Brain microvascular endothelial cell (primary cell): ENCODE measurements at places on chromosomes 3 and 15.

- no peak for DNase-seq
Observed at GRCh38 chr15:101407439-101407838, 82.1 kb downstream of the PCSK6 start.

GRCh38 chr3:87625876-87626275 lies 349.5 kb upstream of the POU1F1 start:
- DNase-seq: peak; percentile 60

GRCh38 chr3:172146349-172146748 lies 107.0 kb downstream of the FNDC3B start:
- DNase-seq: no peak

DNA sequence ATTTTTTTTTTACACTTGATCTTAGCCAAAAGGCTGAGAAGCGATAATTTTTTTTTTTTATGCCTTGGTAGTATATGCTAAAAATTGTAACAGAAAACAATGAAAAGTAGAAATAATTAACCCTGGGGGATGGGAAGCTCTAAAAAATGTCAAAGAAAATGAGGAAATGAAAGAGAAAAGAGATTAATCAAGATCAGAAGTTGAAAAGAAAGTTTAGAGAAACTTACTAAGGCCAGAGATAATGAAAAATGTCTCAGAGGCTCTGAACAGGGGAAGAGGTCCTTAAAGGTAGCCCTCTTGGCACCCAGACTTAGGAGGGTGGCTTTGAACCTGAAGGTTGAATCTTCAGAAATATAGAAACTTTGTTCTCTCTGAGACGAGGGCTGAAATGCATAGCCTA lies 58.6 kb upstream of the ZBED2 start:
- no peak for DNase-seq

DNA sequence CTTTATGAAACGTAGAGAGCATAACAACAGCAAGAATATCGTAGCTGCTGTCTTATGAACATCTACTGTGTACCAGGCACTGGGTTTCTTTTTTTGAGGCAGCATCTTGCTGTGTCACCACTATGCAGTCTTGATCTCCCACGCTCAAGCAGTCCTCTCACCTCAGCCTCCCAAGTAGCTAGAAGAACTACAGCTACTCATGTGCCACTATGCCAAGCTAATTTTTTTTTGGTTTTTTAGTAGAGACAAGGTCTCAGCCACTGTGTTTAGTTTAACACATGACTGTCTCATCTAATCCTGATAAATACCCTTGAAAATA lies 129.9 kb downstream of the VGLL4 start:
- no peak for DNase-seq

DNA sequence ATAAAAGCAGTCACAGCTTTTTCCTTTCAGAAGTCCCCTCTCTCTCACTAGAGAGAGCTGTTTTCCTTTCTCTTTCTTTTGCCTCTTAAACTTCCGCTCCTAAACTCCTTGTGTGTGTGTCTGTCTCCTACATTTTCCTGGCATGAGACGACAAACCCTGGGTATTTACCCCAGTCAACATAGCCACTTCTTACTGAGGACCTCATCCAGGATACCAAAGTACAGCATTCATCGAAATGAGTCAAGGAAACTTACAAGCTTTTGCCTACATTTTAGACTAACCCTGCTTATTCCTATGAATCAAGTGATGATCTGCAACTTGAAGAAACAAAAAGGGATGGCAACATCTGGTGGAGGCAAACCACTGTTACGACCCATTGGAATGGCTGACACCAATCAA lies 16.7 kb downstream of the PATL2 start:
- DNase-seq: no peak

- DNase-seq: no peak
Observed at GRCh38 chr3:12060139-12060845, 56.1 kb downstream of the SYN2 start.

- peak; percentile 44 for DNase-seq
Observed at GRCh38 chr15:90482124-90483011, 47.4 kb upstream of the CRTC3 start.

DNA sequence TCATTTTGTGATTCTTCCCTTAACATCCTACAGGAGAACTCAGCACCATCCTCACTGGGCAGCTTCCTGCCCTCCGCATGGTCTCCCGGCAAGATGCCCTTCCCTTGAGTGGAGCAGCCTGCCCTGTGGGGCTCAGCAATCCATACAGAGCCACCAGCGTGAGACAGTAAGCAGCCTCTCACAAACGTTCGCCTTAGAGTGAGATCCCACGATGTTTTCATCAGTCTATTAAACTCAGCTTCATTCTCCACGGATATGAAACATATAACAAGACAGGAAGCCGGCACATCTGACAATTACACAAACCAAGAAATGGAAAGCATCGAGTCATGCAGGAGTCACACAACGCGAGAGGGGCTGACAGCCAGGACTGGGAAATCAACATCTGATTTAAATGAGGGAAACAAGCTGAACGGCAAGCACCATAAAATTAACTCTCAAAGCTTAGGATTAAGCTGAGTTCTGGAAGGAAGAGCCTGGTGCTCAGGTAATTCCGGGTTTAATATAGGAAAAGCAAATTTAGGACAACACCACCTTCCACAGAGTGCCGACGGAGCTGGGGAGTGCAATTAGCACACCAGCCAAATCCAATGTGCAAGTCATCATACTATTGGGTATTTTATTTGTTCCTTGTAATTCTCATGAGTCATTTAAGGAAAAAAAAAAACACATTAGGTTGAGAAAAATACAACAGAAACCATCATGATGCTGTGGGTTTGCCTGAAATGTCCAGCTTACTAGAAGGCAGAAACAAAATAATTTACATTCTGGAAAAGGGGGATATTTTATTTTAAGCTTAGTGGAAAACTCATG lies 272.0 kb downstream of the OCA2 start:
- DNase-seq: no peak

DNA sequence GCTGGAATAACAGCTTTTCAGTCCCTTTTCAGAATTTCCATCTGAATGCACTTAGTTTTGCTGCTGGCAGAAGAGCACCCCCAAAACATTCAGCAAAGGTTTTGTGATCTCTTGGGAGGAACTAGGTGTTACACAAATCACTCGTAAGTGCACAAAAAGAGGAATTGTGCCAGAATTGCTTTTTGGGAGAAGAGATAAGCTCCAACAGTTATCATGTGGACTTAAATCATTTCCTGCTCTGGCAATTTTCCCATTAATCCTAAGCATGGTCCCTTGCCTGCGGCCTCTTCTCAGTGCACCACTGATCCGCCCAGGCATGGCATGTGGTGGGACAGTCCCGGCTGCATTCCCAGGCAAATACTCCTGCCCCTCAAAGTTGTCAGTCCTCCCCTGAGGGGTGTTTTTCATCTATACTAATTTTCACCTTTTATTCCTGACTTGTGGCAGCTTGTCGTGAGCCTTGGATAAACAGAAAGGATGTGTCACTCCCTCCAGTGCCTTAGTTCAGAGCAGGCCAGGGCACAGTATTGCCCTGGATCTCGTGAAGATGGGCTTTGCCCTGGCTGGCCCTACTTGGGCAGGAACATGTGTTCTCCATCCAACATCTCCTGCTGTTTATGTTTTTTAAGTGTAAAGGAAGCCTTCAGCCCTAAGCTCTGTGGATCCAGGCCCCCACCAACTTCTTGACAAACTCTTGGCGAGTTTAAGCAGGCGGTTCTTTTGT lies 44.6 kb upstream of the VILL start:
- DNase-seq: peak; percentile 36

- DNase-seq: no peak
Observed at GRCh38 chr3:142904639-142905436, 16.0 kb upstream of the PCOLCE2 start.

- peak; percentile 76 for DNase-seq
Observed at GRCh38 chr3:17111586-17111985, 226.8 kb downstream of the PLCL2 start.

- DNase-seq: no peak
Observed at GRCh38 chr3:172357850-172358754, 90.2 kb downstream of the GHSR start.

GRCh38 chr3:62950210-62950609 lies 75.0 kb upstream of the CADPS start:
- DNase-seq: no peak

DNA sequence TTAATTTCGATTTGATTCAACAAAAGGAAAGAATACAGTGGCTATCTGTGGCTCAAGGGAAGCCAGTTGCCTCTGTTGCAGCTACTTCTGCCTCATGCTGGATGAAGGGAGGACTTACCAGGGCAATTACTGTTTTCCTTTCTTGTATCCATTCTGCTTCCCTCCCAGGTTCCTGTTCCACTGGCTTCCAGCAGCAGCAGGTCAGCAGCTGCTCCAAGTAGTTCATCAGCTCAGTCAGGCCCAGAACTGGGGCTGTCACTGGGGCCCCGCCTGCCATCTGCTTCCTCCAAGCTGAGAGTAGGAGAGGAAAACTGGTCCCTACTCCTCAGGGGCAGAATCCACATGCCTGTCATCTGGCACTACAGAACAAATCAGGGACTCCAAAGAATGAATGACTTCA lies 48.6 kb upstream of the ULK4 start:
- no peak for DNase-seq

DNA sequence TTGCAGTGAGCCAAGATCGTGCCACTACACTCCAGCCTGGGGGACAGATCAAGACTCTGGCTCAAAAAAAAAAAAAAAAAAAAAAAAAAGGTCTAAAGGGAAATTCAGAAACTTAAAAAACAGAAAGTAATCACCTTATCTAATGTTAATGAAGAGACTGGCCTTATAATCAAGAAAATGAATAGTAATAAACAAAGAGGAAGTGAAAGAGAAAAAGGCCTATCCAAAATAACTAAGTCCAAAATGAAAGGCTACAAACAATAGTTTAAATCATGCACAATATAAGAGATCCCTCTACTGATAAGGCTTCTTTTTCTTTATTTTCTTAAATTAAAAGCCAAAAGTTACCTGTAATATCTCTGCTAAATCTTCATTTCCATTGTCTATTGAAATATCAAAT lies 37.1 kb upstream of the HDC start:
- DNase-seq: no peak

DNA sequence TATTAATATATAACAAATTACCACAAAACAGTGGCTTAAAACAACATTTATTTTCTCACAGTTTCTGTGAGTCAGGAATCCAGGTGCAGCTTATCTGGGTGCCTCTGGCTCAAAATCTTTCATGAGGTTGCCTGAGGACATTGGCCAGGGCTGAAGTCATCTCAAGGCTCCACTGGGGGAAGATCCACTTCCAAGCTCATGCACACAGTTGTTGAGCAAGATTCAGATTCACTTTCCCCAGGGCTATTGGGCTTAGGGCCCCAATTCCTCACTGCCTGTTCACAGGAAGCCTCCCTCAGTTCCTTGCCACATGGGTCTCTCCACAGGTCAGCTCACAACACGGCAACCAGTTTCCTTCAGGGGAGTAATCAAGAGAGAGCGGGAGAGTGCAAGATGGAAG lies 35.0 kb downstream of the RFTN1 start:
- DNase-seq: peak; percentile 75

- no peak for DNase-seq
Observed at GRCh38 chr3:160982491-160982890, 122.7 kb downstream of the B3GALNT1 start.

- peak; percentile 24 for DNase-seq
Observed at GRCh38 chr3:179750720-179751328, 98.0 kb downstream of the USP13 start.
